IMR-90 (cell line): ENCODE measurements at places on chromosomes 3 and 15. TPM values are rescaled to one million over a fixed set of nuclear protein-coding genes. Genes with fewer than 3 reads are reported as not detected.

The PPP1R14D gene
- total RNA-seq, result not detected in 2 replicates

The AMT gene
- total RNA-seq, result 0.28 and 0.36 TPM in 2 replicates

The CIB2 gene
- total RNA-seq, result 2.2 and 2.5 TPM in 2 replicates

The CCDC33 gene
- total RNA-seq, result not detected in 2 replicates

The RNF7 gene
- total RNA-seq, result 111 and 149 TPM in 2 replicates

The CP gene
- total RNA-seq, result 0.28 TPM in 1 of 2 replicates, not detected in the other

The ZNF80 gene
- not detected in 2 replicates for total RNA-seq

The EFCC1 gene
- not detected in 2 replicates for total RNA-seq

- DNase-seq, result no peak
Measured at GRCh38 chr15:50791486-50791885, 26.0 kb upstream of the SPPL2A start.

DNA sequence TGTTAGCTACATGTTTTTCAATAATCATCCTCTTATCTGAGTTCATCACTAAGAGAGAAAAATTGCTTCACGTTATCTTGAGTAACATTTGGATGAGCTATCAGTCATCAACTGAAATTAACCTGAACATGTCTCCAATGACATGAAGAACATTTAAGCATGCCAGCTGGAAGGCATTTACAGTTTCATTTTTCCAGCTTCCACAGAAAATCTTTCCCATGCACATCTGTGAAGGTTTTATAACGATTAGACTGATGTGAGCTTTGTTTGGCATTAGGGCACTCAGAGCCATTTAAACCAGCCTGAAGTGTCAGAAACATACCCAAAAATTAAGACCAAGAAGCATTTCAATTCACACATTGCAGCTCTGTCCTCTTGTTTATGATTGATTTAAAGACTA, 235.8 kb upstream of the ARHGEF26 start:
- no peak for DNase-seq

GRCh38 chr3:48064292-48064829, 48.1 kb upstream of the MAP4 start:
- peak; percentile 27 for DNase-seq

GRCh38 chr3:175948041-175948440, 1088.9 kb downstream of the NAALADL2 start:
- DNase-seq, result no peak

- DNase-seq, result peak; percentile 91
Measured at GRCh38 chr3:120425572-120426250, 25.1 kb downstream of the FSTL1 start.

DNA sequence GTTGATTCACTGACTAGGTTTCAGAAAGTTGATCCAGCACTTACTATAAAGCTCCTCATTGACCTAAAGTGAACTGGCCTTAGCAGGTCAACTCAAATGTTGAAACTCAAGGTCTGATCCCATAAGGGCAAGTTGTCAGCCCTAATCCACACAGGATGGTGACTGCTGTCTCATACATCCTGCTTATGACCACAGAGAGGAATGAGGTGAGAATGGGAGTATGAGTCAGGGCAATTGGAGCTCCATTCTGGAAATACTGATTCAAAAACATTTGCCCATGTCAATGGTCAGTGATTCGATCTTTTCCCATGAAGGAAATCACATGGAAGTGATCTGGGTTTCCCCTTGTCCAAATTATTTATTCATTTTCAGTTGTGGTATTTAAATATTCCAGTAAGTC, 78.7 kb downstream of the ZNF385D start:
- DNase-seq, result peak; percentile 90

- no peak for DNase-seq
Measured at GRCh38 chr15:74844319-74845207, 1.6 kb upstream of the ULK3 start.

GRCh38 chr3:44950275-44950734, 25.7 kb downstream of the ZDHHC3 start:
- no peak for DNase-seq

- DNase-seq, result no peak
Measured at GRCh38 chr3:53577506-53577905, 83.1 kb downstream of the CACNA1D start.

DNA sequence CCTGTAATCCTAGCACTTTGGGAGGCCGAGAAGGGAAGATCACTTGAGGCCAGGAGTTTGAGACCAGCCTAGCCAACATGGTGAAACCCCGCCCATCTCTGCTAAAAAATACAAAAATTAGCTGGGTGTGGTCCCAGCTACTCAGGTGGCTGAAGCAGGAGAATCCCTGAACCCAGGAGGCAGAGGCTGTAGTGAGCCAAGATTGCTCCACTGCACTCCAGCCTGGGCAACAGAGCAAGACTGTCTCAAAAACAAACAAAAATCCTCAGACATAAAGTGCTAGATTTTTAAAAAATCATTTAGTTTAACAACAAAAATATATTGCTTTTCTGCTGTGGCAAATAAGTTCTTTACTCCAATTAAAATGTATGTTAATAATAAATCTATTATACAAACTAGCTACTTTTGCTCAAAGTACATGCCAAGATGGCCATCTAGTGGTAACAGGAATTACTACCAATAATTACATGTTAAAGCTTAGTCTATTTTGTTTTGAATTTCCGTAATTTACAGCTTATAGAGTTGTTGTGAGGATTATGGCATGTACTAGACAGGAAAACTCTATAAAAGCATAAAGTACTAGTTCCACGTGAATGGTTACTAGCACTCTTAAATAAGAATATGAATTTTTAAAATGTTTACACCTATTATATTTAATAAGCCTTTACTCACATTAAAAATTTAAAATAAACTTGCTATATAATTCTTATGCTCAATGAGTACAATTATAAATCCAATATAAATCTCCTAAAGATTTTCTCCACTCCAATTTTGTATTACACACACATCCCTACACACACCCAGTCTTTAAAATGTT, 39.0 kb downstream of the GABPB1 start:
- DNase-seq, result peak; percentile 68

DNA sequence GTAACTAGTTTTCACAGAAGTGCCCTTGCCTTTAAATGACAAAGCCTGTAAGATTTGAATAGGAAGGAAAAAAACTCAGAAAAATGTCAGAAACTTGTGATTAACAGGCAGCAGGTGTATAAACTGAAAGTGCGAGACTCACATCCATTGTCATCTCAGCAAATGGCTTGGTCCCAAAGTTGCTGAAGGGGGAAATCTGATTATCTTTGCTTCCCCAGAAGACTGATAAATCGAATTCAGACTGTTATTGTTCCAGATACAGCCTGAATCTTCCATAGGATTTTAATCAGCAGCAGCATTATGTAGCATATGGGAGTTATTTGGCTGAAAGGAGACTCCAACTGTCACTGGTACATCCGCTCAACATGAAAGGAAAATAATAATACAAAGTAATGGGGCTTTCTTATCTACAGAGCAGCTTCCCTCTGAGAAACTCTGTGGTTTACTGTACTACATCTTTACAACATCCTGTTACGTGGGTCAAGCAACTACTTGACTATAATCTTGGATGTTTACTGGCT, 550.4 kb upstream of the CCDC54 start:
- DNase-seq, result no peak

GRCh38 chr3:68436619-68437401, 495.5 kb downstream of the TAFA4 start:
- DNase-seq, result no peak

DNA sequence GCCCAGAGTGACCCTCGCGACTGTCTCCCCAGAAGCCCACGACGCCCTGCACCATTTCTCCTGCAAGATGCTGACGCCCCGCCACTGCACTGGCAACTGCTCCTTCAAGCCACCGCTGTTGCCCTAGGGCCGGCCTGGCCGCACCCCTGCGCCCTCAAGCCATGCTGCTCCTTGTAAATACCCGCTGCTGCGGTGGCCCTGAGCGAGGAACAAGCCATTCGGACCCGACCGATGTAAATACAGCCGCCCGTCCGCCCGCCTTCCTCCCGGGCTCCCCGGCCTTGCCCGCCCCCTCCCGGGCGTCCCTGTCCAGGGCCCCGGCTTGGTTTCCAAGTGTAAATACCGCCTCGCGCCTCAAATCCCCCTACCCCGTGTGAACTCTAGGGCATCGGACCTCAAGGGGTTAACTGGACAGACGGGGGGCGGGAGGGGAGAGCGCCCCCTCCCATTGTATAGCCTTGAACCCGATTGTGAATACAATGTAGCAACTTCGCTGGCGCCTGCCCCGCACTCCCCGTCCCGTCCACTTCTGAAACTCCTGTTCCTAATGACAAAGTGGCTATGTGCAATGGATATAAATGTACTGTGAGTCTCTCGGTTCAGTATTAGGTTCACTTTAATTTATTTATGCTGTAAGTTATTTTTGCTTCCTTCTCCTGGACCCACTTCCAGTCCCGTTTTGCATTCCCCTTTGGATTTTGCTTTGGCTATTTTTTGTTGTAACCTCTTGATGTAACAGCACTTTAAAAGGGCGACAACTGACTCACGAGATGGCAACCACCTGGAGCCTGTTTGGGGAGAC, 5.9 kb downstream of the RNU6-1 start:
- DNase-seq, result no peak
